ENCODE measurements at places on chromosomes 7 and 10.
A peak's percentile ranks its signal among the peaks of the same experiment; 100 is the strongest.

GRCh38 chr10:21807180-21807579 lies 196.3 kb downstream of the DNAJC1 start:
- DNase-seq = no peak

- no peak for DNase-seq
These were observed 282.0 kb downstream of the ADK start for GRCh38 chr10:74432841-74433594.

- DNase-seq = no peak
These were observed 349.3 kb upstream of the VWC2 start for GRCh38 chr7:49424109-49424508.

- DNase-seq = no peak
These were observed 39.3 kb downstream of the CELF2 start for GRCh38 chr10:11057018-11057417.

- DNase-seq = peak; percentile 17
These were observed 21.5 kb downstream of the C10orf105 start for GRCh38 chr10:71697938-71698709.

- DNase-seq = no peak
These were observed 239.2 kb downstream of the GPAM start for GRCh38 chr10:111944331-111944730.

DNA sequence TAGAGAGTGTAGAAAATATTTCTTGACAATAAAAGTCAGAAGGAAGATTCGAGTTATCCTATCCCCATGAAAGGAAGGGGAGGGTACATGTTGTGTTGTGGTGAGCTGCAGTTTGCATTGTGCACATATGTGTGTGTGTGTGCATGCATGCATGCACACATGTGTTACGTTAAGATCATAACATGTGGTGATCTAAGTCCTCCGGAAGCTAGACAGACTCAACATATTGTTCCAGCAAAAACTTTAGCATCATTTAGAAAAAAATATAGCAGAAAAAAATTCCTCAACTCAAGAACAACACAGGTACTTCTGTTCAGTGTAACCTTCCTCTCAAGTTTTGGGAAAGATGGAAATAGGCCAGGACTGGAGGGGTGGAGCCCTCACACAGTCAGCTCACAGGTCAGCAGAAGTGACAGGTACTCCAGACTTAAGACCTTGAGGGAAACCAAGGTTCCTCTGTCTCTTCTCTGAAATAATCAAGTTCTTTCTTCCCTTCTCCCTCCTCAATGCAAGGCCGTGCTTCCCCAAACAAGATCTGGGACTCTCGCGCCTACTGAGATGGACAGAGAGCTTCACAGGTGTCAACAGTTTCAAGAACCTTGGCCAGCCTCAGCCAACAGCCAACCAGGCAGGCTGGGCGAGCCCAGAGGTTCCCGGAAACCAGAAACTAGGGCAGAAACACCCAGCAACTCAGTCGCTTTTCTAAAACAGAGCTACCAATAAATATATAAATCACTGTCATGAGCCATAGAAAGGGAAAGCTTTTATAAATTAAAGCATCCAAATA lies 205.2 kb downstream of the FAM107B start:
- no peak for DNase-seq

- DNase-seq = no peak
These were observed 11.2 kb downstream of the GATA3 start for GRCh38 chr10:8065651-8066050.

- no peak for DNase-seq
These were observed 68.0 kb downstream of the PTPRZ1 start for GRCh38 chr7:121940918-121941317.

- no peak for DNase-seq
These were observed 663.5 kb downstream of the KCNMA1 start for GRCh38 chr10:76974017-76974691.

GRCh38 chr10:97336446-97336845 lies 1.9 kb upstream of the FRAT2 start:
- no peak for DNase-seq

GRCh38 chr10:118496525-118496924 lies 98.9 kb downstream of the PRLHR start:
- no peak for DNase-seq

GRCh38 chr7:88366845-88367244 lies 60.2 kb upstream of the STEAP4 start:
- no peak for DNase-seq

DNA sequence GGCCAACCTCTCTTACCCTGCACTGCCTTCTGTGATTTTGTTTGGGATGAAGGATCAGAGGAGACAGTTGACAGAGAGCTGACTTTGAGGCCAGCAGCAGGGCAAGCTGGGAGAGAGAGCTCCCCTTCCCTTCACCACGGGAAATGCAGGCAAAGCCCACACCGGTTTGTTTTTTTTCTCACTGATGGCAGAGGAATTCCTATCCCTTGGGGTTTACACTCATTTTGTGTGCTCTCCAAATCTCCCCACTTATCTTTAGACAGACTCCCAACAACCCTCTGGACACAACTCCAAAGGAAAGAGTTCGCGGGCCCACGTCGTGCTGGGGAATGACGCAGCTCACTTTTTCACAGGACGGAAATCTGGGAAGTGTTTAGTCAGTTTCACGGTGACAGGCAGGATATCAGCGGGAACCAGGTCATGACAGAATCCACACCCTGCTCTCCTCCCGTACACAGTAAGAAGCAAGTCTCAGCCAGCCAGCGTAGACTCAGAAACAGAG lies 68.3 kb upstream of the FAM171A1 start:
- DNase-seq = peak; percentile 42
